COR-L47 (cell line): ENCODE measurements at places on chromosomes 1 and 21.

- no peak for DNase-seq
These were observed 202.3 kb downstream of the CRB1 start for GRCh38 chr1:197470330-197470729.

DNA sequence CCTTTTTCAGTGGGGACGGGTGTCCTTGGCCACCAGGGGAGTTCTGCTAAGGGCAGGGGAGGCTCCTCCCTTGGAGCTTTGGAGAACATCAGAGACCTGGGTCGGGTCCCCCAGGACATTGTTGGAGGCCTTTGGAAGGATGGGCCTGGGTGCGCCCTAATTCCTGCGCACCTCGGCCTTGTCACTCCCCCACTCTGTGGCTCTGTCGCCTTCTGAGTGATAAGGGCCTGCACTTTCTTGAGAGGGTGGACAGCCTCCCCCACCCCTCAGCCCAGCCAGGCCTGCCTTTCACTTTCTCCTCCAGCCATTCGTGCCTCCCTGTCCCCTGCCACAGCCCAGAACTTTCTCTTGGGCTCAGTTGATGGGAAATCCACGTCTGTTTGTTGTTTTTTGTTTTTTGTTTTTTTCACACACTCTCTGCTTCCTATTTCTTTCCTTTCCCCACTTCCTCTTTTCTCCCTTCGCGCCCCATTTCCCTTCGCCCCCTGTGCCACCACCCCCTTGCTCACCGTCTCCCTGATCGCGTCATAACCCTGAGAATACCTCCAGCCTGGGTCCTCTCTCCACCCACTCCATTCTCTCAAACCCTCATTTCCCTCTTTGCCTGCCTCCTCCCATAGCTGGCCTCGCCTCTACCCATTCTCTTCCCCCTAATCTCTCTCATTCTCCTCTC, 85.6 kb downstream of the PAX7 start:
- DNase-seq, result no peak

- no peak for DNase-seq
These were observed 241.6 kb downstream of the LMX1A start for GRCh38 chr1:165114889-165115285.

GRCh38 chr1:207128336-207128921, 24.4 kb downstream of the C4BPA start:
- no peak for DNase-seq

DNA sequence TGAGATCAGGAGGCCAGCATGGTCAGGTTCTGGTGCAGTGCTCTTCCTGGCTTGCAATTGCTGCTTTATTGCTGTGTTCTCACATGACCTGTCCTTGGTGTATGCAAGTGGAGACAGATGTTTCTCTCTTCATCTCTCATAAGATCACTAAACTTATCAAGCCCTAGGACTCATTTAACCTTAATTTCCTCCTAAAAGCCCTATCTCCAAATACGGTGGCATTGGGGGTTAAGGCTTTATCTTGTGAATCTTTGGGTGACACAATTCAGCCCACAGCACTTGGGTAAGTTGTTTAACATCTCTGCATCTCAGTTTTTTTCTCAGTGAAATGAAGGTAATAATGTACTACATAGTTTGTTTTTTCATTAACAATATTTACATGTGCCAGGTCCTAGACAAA, 152.4 kb downstream of the RWDD3 start:
- no peak for DNase-seq

GRCh38 chr1:66413136-66413837, 120.7 kb upstream of the SGIP1 start:
- DNase-seq, result no peak
